ENCODE measurements at places on chromosomes 1 and 21.

DNA sequence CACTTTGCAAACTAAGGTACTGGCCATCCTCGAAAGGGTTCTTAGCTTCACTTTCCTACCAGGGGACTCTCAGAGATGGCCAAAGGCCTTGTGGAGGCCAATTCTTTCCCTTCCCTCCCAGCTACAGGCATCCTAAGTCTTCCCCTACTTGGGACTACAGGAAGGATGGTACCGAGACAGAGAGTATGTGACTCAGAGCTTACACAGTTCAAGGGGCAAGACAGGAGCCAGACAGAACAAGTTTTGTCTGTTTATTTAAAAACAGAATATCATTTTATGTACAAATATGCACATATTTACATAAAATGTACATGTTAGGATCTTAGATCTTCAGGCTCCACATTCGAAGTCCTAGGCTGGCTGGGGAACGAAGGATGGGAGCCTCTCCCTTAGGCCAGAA lies 1.1 kb upstream of the ARHGAP30 start:
- no peak for DNase-seq

DNA sequence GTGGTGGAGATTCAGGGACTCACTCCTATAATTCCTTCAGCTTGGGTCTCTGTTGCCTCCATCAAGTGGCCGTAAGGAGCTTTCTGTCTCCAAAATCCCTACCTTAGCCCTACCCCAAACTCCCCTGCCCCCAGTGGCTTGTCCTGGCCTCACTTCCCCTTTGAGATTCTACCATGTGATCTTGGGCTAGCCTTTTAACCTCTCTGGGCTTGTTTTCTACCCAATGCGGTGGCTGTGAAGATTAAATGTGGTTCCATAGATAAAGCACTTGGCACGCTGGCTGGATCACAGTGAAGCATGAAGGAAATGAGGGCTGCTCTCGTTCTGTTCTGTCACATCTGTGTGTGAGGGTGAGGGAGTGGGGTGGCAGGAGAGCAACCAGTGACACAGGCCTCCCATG lies 43.6 kb downstream of the FAAH start:
- no peak for DNase-seq

DNA sequence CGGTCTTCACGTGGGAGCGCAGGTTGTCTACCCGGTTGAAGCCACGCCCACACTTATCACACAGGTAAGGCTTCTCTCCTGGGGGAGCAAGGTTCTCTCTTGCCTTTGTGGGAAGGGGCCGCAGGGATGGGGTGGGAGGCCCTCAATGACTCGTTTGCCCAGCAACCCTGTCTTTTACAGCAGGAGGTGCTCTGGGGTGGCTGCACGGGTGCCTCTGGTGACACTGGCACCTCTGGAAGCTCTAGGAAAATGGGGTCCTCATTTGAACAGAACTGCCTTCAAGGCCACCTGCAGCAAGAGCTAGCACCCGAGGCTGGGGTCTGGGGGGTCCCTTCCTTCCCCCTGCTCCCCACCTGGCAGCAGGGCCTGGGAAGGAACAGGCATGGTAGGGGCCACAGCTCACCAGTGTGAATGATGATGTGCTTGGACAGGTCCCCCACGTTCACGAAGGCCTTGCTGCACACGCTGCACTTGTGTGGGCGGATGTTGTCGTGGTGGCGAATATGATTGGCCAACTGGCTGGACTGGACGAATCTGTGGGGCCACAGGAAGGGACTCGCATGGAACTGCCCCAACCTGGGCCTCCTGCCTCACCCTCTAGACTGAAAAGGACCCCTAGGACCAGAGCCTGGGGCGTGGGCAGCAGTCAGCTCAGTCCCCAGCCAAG lies 33.1 kb downstream of the ZBTB17 start:
- no peak for DNase-seq

DNA sequence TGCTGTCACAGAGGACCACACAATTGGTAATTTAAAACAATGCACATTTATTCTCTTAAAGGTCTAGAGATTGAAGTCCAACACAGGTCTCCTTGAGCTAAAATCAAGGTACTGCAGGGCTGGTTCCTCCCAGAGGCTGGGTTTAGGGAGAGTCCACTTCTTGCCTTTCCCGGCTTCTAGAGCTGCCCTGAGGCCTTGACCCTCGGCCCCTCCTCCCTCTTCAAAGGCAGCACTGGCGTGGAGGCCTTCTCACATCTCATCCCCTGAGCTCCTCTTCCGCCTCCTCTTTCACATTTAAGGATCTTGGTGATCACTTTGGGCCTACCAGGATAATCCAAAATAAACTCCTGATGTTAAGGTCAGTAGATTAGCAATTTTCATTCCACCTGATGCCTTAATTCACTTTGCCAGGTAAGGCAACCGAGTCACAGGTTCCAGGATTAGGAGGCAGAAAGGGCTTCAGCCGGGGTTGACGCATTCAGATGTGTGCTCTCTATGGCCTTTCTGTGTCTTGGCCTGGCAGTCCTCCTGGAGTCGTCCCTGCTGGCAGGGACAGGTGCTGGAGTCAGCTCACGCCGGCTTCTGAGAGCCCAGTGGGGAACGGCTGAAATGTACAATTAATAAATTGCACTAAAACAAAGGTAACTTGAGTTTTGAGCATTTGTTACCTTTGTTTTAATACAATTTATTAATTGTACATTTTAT lies 61.2 kb upstream of the ABCG1 start:
- no peak for DNase-seq

DNA sequence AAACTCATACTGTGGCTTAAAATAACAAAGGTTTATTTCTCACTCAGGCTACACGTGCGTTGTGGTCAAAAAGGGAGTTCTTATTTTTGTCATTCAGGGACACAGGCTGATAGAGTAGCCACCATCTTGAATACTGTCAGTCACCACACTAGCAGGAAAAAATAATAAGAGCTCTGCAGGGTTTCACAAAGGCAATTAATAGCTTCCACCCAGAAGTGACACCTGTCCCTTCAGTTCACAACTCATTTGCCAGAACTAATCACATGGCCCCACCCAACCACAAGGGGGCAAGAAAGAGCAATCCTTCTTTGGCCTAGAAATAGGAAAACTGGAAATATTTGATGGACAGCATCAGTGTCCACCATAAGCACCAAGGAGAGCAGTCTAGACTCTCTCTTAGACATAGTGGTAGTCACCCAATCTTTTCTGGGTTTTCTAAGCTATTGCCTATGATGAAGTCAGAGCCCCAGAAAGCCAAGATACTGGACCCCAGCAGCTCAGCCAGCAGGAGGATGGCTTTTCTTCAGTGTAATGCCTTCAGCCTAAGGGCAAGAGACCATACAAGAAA lies 8.2 kb downstream of the HAPLN2 start:
- DNase-seq = no peak

DNA sequence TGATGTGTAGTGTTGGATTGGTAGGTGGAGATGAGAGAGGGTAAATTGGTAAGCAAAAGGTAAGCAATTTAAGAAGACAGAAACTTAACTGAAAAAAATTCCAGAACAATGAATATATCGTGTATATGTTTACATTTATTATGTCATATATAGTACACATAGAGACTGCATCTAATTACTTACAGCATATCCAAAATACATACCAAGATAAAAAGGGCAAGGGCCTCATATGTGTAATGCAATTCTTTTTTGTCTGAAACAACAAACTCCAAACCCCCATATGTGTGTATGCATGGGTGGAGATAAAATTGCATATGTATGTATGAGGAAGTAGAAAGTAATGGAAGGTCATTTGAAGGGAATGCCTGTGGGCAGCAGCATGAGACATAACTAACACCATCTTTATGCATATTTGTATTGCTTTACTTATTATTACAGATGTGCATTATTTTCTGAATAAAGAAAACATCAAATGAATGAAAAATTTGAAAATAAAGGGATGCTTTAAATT lies 4.3 kb downstream of the KRTAP20-3 start:
- no peak for DNase-seq

- no peak for DNase-seq
Measured at GRCh38 chr1:116203181-116203723, 92.1 kb downstream of the MAB21L3 start.

DNA sequence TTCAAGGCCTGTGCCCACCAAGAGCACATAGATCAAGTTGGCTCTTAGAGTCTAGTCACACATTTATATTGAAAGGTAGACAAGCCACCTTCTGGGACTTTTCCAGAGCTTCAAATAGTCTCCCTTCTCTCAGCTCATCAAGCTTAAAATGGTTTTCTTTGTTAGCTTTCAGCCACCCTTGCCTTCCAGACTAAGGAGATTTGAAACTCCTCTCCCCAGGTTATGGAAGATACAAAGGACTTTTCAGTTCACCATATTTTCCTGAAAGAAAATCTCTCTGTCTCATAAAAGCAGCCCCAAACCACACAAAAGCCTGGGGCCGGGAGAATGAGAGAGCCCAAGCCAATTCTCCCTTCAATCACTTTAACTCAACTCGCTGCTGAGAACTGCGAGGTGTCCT lies 134.1 kb downstream of the ZC3H11B start:
- DNase-seq = no peak

DNA sequence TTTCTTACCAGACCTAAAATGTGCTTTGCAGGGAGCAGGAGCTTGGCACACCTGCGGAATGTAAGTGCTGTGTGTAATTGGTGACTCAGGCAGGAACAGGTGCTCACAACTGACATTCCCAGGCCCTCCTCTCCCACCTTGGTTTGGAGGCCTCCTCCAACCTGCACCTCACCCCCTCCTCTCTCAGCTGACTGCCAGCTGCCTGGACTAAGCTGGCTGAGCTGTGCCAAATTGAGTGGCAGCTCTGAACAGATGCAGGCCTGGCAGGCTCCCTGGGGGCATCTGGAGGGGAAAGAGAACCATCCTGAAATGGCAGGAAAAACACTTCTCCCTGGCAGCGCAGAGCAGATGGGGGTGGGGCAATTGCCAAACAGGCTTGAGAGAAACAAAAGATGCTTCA lies 91.7 kb upstream of the PGBD5 start:
- DNase-seq = no peak

GRCh38 chr1:167291539-167292185 lies 71.0 kb downstream of the POU2F1 start:
- no peak for DNase-seq

DNA sequence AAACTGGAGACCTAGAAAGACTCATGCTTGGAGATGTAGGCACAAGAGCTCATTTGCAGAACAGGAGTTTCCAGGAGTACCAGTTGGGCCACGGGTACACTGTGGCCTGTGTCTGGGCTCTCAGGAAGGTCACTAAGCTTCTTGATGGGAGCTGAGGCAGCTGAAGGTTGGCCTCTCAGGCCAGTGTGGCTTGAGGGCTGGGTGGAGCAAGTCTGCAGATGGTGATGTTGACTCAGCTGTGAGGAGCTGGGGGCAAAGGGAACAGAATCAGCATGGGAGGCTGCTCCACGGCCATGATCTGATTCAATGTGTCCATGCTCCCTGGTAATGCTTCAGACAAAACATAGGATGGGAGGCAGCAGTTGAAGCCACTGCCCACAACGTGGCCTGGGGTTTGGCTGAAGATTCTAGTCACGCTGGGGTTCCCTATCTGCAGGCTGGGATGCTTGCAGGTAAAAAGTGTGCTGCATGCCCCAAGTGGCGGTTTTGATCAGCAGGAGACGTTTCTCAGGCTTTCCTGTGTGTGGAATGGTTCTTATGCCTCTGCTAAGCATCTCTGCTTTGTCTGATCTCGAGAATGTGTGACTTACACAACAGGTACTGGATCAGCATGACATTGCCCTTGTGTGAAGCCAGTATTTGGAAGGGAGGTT lies 15.4 kb upstream of the TENT5C start:
- DNase-seq = no peak

DNA sequence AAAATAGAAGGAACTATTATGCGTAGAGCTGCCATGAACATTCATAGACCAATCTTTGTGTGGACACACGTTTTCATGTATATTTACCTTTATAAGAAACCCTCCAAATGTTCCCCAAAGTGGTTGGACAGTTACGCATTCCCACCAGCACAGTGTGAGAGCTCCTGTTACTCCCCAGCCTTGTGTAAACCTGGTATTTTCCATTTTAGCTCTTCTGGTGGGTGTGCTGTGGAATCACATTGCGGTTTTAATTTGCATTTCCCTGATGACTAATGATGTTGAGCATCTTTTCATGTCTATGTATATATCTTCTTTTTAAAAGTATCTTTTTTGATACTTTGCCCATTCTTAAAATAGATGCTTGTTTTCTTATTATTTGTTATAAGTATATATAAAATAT lies 3.2 kb upstream of the UBASH3A start:
- no peak for DNase-seq

GRCh38 chr1:101967871-101968270 lies 28.9 kb downstream of the OLFM3 start:
- no peak for DNase-seq

All from stimulated activated CD4-positive, alpha-beta T cell treated with anti-CD3 and anti-CD28 coated beads, TNF-alpha, amount 100 ng/mL, for 4 hours (primary cell).